ENCODE measurements at places on chromosomes 7 and 10.

GRCh38 chr7:28142650-28143049 lies 37.9 kb downstream of the JAZF1 start:
- no peak for DNase-seq

GRCh38 chr7:109282726-109283125 lies 713.1 kb downstream of the DNAJB9 start:
- no peak for DNase-seq

- DNase-seq: no peak
Observed at GRCh38 chr10:77633376-77633775, 4.2 kb downstream of the KCNMA1 start.

DNA sequence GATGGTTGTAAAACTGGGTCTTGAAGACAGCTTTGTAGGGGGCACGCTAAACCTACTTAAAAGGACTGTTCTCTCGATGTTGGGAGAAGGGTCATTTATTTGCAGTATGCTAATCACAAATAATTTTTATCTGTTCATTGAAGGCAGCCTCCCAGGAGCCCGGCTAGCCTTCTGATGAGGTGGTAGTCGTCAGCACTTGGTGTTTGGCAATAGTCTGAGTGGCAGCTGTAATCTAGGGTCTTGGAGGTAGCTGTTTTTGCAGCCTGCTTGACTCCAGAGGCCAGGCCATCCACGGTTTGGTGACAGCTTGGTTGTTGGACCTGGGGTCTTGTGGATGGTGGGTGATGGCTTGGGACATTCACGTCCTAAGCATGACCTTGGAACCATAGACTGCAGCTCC lies 2.2 kb downstream of the GTF2IRD1 start:
- no peak for DNase-seq

DNA sequence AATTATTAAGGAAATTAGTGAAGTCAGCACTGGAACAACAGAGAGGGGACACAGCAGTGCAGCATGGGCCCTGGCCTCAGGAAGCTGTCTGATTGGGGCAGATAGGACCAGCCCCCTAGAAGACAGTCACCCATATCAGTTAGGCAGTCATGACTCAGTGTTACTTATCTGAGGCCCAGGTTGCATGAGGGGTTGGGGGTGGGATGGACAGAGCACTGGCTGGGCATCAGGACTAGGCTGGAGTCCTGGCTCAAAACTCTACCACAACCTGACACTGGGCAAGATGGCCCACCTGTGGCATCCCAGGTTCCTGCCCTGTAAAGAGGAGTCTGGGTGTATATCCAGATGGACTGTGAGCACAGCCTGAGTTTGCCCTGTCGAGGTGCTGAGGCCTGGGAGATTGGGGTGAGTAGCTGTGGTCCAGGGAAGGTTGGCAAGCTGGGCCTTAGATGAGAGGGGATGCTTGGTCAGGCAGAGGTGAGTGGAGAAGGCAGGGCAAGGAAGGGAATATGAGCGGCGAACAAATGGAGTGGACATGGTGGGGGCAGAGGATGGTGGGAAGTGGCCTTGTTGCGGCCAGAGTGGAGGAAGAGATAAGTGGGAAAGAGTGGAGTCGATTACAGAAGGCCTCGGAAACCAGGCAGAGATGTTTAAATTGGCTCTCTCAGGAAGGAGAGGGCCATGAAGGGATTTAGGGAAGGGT lies 37.5 kb downstream of the HK1 start:
- no peak for DNase-seq

DNA sequence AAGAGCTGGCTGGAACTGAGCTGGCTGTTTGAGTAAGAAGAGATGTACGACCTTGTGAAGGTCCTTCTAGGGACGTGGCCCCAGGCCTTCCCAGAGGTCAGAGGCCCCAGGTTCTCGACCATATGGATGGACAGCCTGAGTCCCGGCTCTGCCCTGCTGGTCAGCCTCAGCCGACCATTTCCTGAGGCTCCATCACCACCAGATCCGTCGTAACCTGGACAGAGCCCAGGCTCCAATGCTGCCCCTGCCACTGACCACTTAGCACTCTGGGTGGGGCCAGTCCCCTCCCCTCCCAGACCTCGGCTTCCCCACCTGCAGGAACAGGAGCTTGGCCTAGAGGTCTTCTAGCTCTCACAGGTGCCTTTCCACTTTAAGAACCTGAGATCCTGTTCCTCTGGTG lies 10.6 kb upstream of the INMT start:
- DNase-seq: no peak

DNA sequence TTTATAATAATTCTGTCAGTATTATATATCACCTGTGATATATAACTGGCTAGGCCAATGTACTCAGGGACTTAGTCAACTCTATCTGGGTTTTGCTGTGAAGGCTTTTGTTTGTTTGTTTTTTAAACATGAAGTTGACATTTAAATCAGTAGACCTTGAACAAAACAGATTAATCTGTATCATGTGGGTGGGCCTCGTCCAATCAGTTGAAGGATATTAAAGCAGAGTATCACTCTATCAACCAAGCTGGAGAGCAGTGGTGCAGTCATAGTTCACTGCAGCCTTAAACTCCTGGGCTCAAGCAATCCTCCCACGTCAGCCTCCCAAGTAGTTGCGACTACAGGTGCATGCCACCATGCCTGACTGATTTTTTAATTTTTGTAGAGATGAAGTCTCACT lies 870.2 kb downstream of the TYW1 start:
- no peak for DNase-seq

DNA sequence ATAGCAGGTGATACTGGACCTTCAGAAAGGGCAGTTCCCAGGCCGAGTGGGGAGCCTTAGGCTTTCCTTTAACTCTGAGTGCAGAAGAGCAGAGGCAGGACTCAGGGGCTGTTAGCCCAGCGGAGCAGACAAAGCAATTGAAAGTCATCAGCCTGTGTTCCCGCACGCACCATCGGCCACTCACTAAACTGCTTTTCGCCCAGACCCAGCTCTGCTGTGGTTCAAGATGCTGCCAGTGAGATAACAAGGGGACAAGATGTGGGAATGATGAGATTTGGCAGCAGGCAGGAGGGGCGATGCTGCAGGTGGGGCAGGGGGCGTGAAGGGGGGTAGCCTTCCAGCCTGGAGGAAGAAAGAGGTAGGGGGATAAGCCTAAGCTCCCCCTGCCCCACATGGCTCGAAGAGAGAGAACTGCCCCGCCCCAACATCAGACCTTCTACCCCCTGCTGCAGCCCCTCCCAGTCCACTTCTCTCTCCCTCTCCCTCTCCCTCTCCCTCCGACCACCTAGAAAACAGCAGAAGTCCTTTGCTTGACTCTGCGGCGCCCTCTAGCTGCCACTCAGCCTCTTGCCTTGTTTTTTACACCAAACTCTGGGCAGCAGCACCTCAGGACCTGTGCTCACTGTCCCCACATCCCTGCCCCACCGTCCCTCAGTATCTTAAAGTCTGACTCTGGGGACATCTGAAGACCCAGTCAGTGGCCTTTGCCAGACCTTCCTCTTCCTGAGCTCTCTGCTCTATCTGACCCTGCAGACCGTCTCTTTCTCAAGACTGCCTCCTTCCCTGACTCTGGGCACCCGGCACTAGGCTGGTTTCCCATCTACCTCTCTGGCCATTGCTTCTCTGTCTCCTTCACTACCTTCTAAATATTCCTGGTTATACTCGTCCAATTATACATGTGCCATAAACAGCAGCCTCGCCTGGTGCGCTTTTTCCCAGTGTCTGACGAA lies 110.5 kb downstream of the C10orf105 start:
- DNase-seq: peak; percentile 43

DNA sequence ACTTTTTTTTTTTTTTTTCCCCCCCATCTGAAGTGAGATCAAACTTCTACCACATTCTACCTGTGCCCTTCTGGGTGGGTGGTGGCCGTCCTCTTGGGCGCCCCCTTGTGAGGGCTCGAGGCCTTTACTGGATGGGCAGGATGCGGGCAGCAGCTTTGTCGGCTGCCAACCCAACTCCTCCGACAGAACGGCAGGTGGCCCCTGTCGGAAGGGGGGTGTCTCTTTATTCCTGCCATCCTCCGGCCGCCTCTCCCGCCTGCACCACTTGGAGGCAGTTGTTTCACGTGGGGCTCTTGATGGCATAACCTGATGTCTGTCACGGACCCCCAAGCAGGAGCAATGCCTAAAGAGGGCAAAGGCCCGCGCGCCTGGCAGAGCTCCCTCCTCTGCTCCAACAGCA lies 31.0 kb downstream of the AMZ1 start:
- peak; percentile 57 for DNase-seq

- peak; percentile 77 for DNase-seq
Observed at GRCh38 chr7:50092579-50093491, at the start of gene ZPBP. ZPBP (minus strand) TSS chr7:50093246; CDS start chr7:50093194, 52 bp downstream.

DNA sequence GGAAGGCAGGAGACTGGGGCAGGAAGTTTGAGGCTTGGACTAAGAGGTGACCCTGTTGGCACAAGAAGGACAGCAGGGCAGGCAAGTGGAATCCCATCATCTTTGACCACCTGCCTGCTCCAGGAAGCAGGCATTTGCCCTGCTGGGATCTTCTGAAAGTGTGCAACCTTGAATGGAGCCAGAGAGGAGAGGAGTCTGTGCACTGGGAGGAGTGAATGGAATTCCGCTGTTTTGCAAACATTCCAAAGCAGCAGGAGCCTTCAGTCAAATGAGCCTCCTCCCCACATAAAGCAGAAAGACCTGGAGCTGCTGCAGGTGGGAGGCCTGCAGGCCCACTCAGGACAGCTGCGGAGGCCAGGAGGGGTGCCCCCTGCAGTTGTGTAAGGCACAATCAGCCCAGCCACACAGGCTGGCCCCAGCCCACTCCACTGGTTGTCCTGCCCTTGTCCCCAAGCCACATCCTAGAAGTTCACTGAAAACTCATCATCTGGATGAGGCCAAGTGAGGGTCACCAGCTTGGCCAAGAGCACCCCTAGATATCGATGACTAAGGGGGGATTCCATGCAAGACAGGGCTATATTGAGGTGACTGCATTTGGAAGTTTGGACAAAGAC lies 249.5 kb downstream of the RPS24 start:
- no peak for DNase-seq

DNA sequence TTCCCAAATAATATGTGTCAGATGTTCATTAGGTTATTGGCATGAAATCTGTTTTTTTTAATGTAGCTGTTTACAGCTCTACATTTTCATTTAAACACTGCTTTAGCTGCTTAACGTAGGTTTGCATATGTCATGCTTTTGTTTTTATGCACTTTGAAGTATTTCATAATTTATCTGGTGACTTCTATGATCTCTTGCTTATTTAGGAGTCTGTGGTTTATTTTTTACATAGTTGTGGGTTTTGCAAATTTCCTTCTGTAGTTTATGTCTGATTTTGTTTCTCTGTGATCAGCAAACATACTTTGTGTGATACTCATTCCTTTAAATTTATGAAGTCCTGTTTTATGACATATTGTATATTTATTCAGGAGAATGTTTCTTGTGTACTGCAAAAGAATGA lies 606.5 kb upstream of the PFKP start:
- no peak for DNase-seq

- no peak for DNase-seq
Observed at GRCh38 chr7:143901332-143901667, 676 bp downstream of the TCAF1 start.

GRCh38 chr7:999149-999879 lies 16.3 kb downstream of the CYP2W1 start:
- DNase-seq: no peak

GRCh38 chr10:13769946-13770345 lies 183.2 kb downstream of the PRPF18 start:
- no peak for DNase-seq

GRCh38 chr7:110521357-110521911 lies 569.5 kb upstream of the LRRN3 start:
- DNase-seq: no peak

- DNase-seq: no peak
Observed at GRCh38 chr7:108515013-108515412, 10.9 kb downstream of the PNPLA8 start.

DNA sequence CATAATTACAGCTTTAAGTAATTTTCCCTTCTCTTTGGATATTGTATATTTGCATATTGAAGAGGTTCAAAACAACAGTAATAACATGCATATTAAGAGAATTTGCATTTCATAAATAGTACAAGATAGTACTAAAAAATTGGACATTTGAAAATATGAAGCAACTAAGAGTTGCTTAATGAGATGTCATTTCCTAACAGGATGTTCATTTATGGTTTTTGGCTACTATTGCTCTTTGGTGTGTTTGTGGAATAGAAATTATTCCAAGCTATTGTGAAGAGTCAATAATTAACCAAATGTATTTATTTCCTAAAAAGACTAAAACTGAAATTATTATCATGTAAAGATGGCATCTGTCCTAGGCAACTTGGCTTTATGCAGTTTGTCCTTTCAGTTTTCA lies 4.1 kb upstream of the SGCE start:
- no peak for DNase-seq

- no peak for DNase-seq
Observed at GRCh38 chr10:84522612-84523462, 194.4 kb downstream of the CCSER2 start.

- no peak for DNase-seq
Observed at GRCh38 chr7:7519056-7519455, 16.6 kb downstream of the COL28A1 start.

DNA sequence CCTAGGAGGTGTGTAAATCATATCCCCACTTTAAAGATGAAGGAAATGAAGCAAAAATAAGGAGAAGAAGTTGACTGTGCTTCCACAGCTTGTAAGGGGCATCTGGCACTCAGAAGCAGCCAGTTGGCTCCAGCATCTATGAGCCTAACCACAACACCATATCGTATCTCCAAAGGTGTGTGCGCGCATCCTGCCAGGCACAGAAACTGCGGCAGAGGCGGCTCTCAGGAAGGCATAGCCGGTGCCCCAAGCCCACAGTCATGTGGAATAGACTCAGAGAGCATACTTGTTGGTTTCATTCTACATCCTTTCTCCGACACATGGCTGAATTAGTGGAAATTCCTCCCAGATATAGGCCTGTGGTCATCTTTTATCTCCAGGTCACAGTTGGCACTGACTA lies 423.9 kb downstream of the CALN1 start:
- no peak for DNase-seq

DNA sequence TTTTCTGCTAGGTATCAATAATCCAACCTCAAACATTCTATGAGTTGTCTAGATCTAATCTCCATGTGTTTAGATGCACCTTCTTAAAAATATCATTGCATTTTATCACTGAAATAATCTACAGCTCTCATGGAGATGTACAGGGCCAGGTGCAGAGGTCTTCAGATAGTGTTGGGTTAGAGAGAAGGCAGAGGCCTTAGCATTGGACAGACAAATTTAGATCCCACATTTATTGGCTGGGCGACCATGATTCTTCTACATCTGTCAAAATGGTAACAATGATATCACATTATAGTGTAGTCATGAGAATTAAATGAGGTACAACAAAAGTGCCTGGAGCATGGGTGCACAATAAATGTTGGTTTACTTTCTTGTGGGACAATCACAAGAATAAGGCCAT lies 3.1 kb downstream of the ARHGAP22 start:
- DNase-seq: no peak

DNA sequence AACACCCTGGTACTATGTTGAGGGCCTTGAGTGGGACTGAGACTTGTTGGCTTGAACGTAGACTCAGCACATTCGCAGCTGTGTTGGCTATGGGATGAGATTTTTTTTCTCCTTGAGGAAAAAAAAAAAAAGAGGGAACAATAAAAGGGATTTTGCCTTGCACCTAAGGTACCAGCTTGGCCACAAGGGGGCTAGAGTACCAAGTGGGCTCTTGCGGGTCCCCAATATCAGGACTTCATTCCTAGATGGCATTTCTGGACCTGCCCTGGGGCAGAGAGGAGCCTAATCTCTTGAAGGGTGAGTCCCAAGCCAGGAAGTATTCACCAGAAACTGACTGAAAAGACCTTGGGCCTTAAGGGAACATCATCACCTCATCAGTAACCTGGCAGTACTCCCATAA lies 1083.6 kb upstream of the PHF14 start:
- DNase-seq: no peak

Data from CD4-positive, alpha-beta T cell treated with Interleukin-15 for 4 hours (primary cell).